ENCODE measurements at places on chromosomes 6 and 20.

DNA sequence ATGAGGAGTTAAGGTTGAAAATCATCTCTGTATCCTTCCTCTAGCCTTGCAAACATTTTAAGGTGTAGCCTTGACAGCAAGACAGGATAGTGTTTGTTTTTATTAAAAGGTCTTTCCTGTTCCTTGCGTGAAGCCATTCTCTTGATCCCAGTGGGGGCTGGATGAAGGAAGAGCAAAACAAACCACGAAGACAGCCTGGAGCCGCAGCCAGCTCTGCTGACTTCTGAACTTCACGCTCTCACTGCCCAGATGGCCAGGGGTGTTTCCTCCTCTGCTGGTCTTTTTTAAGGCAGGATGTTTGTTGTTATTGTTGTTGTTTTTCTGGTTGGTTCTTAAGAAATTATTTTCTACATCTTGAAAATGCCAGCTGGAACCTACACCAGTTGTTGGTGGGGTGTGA, 156.4 kb downstream of the MTHFD1L start:
- DNase-seq = no peak

- DNase-seq = no peak
Measured at GRCh38 chr20:19961293-19961692, 55.9 kb upstream of the NAA20 start.

DNA sequence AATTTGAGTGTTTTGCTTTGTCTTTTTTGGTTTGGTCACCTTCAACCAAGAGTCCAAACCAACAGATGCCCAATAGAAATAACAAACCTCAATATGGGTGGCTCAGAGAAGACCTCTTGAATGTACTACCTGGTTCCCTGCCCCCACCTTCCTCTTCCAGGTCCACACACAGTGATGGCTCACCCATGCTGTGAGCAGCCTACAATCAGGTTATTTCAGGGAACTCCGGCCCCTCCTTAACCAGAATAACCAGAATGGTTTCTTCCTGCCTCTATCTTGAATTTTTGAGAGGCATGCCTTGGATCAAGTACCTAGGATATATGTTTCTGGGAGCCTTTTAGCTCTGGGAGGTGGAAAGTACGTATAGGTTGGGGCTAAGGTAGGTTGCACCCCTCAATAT, 327.1 kb upstream of the PRDM1 start:
- DNase-seq = no peak

GRCh38 chr20:4844325-4844724, 122.6 kb downstream of the PRND start:
- DNase-seq = no peak

DNA sequence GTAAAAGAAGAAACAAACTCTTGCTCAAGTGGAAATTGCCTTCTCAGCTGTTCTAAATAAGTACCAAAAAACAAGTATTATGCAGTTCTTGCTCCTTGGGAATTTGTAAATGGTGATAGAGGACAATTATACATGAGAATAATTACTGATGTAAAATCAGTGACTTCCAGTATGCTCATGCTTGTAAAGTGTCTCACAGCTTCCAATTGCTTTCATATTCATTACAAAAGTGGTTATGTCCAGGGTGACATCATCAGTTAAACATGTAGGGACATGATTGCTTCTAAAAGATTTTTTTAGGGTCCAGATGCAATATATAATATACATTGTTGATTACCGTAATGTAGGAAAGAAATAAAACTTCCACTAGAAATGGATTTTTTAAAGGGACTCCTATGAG, 122.8 kb upstream of the B3GAT2 start:
- no peak for DNase-seq

GRCh38 chr6:6579281-6579680, 9.2 kb upstream of the LY86 start:
- no peak for DNase-seq

DNA sequence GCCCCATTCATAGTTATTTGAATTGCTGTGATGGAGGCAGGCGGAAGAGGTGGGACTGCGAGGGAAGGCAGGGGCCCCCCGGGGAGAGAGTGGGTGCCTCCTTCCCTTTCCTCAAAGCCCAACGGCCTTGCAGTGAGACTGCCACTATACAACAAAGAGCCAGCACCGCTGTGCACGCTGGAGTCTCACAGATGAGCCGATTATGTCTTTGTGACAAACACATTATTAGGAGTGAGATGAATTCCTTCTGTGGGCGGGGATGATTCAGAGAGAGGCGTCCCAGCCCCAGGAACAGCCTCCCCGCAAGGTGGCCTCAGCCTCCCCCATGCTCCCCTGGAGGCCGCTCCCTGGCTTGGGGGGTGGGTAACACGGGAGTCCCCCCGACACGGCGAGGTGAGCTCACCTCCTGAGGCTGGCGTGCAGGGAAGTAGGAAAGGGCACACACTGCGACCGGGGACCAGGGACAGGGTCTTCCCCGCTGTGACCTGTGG, 26.7 kb downstream of the NTSR1 start:
- DNase-seq = no peak

- DNase-seq = no peak
Measured at GRCh38 chr20:34495916-34496315, 20.3 kb upstream of the DYNLRB1 start.

DNA sequence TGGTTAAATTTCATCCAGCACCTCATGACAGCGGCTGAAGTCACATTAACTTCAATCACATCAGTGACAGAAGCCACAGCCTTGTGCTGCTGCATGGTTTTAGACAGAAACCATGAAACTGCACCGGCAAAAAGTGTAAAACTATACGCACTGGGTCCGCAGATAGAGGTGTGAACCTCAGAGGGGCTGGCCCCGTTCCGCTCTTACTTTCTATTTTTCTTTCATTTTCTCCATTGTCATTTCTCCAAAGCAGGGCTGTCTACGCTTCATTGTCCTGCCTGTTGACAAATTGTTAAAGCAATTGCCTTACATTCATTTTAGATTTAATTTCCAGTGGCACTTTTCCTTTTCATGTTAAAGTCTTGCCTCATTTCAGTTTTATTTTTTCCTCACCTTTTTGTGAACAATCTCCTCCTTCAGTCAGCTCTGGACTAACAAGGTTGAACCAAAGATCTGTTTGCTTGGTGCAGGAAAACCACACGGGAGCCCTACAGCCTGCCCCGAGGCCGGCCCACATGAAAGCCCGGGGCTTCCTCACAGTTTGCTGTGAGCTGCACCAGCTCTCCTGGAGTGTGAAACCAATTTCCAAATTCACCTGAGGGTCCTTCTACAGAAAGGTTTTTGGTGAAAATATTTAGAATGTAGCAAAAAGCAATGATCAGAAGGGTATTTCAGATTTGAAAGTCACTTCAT, 63.7 kb downstream of the PRR18 start:
- no peak for DNase-seq

All from GM12864 (cell line).